ENCODE measurements at places on chromosomes 4 and X.

- DNase-seq, result no peak
These were observed 308.8 kb downstream of the TEX13C start for GRCh38 chrX:125628435-125628834.

DNA sequence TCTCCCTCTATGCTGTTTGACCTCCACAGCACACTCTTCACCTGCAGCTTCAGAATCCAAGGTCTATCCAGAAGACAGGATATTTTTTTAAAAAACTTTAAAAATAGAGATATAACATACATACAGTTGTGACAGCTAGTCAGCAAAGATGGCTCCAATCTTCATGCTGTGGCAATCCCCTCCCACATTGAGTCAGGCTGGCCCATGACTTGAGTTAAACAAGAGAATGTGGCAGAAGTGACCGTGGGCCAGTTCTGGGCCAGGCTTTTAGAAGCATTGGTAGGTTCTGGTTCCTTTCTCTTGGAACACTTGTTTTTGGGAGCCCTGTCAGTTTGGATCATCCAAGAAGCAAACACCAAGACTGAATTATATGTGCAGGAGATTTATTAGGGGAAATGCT, 36.1 kb upstream of the REPS2 start:
- DNase-seq, result no peak

- DNase-seq, result no peak
These were observed 1.6 kb upstream of the LNX1 start for GRCh38 chr4:53592686-53593501.

DNA sequence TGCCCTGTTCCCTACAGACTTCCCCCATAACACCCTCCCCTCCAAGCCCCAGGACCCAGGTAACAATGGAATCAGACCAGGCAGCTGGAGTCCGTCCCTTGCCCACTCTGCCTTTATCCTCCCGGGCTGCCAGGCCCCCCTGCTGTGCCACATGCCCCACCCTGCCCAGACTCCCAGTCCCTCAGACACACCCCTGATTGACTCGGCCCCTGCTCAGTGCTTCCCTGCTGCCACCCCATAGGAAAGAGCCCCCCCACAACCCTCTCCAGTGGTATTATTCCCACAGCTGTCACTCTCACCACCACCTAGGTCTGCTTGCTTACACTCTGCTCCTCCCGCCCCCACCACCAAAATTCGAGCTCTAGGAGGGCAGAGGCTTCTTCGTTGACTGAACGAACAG, 4.7 kb upstream of the NAA10 start:
- DNase-seq, result no peak
